CD8-positive, alpha-beta T cell (primary cell): ENCODE measurements at places on chromosomes 5 and 9. TPM values are rescaled to one million over a fixed set of nuclear protein-coding genes. Genes with fewer than 3 reads are reported as not detected.

The ZNF300 gene
- 1.8 TPM for total RNA-seq

The NSG2 gene
- not detected for total RNA-seq

The SLC4A9 gene
- total RNA-seq, result not detected

The LHX6 gene
- total RNA-seq, result not detected

The PCDHGB6 gene
- not detected for total RNA-seq

The TMOD1 gene
- 0.11 TPM for total RNA-seq

The CSF1R gene
- total RNA-seq, result not detected

The NOXA1 gene
- 2.7 TPM for total RNA-seq

The ACTBL2 gene
- total RNA-seq, result not detected

The KIF4B gene
- total RNA-seq, result not detected

- DNase-seq, result no peak
These were observed 17.4 kb upstream of the FCN1 start for GRCh38 chr9:134935056-134935640.

- DNase-seq, result no peak
These were observed 1006.4 kb upstream of the CTNND2 start for GRCh38 chr5:12910641-12911040.

- DNase-seq, result peak; percentile 48
These were observed 77.4 kb upstream of the DMRT1 start for GRCh38 chr9:764105-764524.

DNA sequence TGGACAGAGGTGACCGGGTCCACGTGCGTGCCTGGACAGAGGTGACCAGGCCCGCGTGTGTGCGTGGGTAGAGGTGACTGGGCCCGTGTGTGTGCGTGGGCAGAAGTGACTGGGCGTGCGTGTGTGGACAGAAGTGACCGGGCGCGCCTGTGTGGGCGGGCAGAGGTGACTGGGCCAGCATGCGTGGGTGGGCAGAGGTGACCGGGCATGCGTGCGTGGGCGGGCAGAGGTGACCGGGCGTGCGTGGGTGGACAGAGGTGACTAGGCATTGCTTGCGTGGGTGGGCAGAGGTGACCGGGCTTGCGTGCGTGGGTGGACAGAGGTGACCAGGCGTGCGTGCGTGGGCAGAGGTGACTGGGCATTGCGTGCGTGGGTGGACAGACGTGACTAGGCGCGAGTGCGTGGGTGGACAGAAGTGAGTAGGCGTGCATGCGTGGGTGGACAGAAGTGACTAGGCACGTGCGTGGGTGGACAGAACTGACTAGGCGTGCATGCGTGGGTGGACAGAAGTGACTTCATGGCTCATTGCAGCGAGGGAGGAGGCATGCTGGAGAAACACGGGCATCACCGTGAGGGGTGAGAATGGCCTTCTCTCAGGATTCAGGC is 254.1 kb upstream of the IRX4 start:
- no peak for DNase-seq

- no peak for DNase-seq
These were observed 27.3 kb upstream of the FER start for GRCh38 chr5:108720391-108720790.

DNA sequence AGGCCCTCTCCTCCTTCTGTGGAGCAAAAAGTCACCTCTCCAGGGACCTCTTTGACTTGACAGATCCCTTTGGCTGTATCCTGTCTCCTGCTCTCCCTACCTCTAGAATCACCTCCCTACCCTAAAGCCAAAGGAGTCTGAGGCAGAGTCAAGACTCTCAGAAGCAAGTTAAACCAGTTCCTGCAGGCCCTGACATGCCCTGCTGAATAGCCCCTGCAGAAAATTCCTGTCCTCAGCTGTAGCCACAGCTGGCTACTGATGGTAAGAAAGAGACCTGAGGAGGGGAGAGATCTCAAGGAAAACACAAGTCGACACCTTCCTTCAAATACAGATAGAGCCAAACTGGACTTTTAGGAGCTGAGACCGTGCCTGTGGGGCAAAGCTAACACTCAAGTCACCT is 23.7 kb upstream of the UBAP2 start:
- no peak for DNase-seq

- DNase-seq, result no peak
These were observed 86.5 kb downstream of the SREK1 start for GRCh38 chr5:66230551-66230950.

- DNase-seq, result no peak
These were observed 48.1 kb downstream of the TEK start for GRCh38 chr9:27157097-27157496.

- no peak for DNase-seq
These were observed 55.3 kb downstream of the MAPKAP1 start for GRCh38 chr9:125651576-125652232.

DNA sequence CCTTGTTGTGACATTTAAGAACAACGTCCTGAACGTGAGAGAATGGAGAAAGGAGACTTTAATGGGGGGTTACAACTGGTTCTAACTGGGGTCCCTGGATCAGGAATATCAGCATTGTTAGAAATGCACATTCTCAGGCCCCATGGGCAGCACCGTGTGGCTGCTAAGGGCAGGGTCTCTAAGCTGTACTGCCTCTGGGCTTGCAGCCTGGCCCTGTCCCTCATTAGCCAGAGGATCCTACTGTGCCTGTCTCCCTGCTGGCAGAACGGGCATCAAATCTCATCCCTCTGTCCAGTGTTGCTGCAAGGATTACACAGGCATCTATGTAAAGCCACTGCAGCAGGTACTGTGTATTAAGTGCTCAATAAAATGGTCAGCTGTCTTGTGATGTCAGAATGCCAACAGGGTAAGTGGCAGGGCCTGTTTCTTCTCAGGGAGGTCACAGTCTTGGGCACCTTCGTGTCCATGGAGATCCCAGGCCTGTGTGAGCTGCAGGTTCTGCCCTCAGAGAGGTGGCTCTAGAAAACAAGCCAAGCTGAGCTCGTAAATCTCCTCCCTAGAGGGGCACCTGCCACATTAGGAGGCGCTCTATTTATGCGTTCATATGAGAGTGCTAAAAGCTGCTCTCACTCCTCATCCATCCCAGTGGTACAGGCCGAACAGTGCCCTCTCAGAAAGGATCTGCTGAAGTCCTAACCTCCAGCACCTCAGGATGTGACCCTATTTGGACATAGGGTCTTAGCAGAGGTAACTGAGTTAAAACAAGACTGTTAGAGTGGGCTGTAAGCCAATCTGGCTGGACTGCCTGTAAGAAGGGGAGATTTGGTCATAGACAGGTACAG is 210.5 kb downstream of the GADD45G start:
- no peak for DNase-seq

GRCh38 chr5:29547236-29547865 is 1646.1 kb upstream of the CDH6 start:
- DNase-seq, result no peak

DNA sequence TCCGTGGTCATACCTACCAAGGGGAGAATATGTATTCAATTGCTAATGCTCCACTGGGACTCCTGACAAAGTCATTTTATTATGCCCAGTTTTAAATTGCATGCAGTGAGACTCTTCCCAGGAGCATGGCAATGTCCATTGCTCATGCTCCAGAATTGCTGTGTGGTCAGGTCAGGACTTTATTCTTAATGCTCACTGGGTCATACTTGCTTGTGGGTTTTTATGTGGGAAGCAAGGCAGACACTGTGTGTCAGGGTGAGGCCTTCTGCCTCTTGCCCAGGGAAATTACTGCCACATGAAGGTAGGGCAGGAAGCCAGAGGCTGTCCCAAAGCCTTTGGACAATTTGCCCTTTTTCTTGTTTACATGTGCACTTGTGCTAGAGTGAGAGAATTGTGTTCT is 164.6 kb upstream of the MEF2C start:
- DNase-seq, result no peak

- no peak for DNase-seq
These were observed 710.2 kb upstream of the ACO1 start for GRCh38 chr9:31674264-31674663.

DNA sequence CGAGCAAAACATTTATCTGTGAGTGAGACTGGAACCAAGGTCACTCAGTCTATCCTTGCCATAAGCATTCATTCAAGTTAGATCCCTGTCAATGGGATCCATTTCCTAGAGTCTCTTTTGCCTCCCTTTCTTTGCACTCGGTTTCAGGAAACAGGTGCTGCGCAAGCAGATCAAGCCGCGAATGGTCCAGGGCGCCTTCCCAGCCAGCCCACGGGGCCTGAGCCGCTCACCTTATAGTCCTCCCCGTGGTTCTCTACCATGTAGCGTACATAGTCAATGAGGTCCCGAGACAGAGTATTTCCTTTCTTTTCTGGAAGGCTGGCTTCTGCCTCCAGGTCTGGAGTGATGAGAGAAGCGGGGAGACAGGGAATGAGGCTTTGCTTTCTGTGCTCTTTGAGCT is 3.4 kb downstream of the NOP16 start:
- no peak for DNase-seq

GRCh38 chr5:178532666-178533065 is 57.5 kb downstream of the COL23A1 start:
- no peak for DNase-seq

- DNase-seq, result no peak
These were observed 29.1 kb downstream of the GPR21 start for GRCh38 chr9:123062351-123063176.

DNA sequence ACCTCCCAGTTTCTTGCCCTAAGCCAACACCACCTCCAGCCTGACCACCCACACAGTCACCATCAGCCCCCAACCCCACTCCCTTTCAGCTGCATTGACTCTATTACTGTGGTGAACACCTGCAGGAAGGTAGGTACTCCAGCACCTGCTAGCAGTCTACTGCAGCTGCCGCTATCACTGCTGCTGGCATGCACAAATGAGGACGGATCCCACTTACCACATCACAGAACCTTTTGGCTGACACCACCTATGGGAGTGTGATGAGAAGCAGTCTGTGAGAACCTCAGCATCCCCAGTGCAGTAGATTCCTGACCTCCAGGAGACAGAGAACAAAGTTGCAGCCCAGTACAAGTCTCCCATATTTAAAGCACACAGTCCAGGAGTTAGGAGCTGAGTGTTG is 71.9 kb downstream of the ANXA1 start:
- no peak for DNase-seq

GRCh38 chr9:33163433-33164137 is 3.6 kb downstream of the B4GALT1 start:
- DNase-seq, result no peak

DNA sequence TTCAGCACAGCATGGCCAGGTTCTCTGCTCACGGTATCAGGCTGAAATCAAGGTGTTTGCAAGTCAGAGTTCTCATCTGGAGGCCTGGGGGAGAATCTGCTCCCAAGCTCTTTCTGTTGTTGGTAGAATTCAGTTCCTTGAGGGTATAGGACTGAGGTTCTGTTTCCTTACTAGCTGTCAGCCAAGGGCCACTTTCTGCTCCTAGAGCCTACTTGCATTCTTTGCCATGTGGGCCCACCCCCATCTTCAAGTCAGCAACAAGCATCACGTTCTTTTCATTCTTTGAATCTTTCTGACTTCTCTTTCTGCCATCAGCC is 7.4 kb upstream of the CDC42SE2 start:
- DNase-seq, result peak; percentile 25

DNA sequence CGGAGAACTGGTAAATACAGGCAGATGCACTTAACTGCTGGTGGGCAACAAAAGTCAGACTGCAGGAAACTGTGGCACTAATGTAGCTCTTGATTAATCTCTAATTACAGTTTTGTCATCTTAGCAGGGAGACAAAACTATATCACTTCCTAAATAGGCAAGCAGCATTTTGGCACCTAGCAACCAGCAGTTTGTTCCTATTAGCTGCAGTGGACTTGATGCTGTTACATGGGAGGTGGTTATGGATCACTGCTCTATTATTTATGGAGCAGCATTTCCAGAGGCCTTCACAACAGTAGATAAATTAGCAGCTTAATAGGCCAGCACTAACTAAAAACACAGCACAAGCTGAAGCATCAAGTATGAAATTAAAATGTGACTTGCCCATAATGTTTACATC is 518.3 kb upstream of the ITGA1 start:
- DNase-seq, result no peak
